ENCODE measurements at places on chromosomes 6 and 20.
A peak's percentile ranks its signal among the peaks of the same experiment; 100 is the strongest.

- no peak for DNase-seq
These were observed 41.7 kb downstream of the PLAGL1 start for GRCh38 chr6:143966312-143966711.

GRCh38 chr6:699319-699718, 6.4 kb upstream of the EXOC2 start:
- DNase-seq: no peak

GRCh38 chr6:106629859-106630163, 433 bp downstream of the QRSL1 start:
- DNase-seq: no peak

DNA sequence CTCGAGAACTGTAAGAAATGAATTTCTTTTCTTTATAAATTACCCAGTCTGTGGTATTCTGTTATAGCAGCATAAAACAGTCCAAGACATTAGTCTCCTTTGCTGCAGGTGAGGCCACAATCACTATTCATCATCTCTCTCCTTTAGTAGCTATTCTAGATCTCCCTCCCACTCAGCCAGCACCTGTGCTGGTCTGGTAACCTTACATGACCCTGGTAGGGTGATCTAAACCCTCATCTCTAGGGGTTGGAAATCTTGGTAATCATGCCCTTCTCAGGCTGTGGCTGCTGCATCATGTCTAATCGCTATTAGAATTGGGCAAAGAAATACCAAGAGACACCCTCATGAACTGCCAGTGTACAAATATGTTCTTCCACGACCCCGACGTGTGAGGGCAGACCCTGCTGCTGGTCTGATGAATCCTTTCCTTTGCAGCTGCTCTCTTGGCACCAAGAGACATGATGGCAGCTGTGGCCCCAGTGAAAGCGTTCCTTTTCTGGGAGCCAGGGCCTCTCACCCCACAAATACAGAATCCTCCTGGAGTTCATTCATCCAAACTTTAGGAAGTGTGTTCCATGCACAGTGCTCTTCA, 23.0 kb upstream of the IGF2R start:
- no peak for DNase-seq

DNA sequence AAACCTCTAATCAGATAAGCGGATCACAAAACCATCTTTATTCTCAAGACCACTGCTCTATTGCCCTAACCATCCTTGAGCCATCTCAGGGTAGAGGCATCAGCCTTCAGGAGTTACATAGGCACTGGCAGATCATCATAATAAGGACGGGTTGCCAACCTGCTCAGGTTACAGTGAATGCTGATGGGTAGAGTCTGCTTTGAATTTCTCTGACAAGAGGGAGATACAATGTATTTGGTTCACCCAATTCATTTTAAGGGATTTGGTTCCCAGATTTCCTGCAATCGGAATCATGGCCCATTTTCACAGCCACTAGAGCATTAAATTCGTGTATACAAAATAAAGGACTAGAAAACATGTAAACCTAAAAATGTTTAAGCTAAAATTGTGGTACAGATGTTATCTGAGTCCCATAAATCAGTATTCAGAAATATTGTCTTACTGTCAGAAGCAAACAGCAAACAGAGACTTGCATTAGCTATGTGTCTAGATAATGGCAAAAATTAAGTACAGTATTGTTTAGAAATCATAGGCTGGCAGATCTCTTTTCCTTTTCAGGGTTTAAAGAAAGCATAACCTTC, 41.9 kb upstream of the TMEM170B start:
- DNase-seq: no peak

DNA sequence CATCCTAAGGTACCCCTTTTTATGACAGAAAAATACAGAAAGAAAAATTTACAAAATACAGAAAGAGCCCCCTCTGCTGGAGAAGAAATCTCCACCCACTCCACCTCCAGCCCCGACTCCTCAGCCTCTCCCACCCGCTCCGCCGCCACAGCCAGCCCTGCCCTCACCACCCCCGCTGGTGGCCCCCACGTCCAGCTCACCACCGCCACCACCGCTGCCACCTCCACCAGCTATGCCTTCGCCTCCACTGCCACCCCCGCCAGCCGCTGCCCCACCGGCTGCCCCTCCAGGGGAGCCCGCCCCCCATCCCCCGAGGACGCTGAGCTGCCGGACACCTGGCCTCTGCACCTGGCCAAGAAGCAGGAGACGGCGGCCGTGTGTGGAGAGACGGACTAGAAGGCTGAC, 17.7 kb downstream of the WFDC2 start:
- DNase-seq: no peak

GRCh38 chr6:48525849-48526248, 414.9 kb upstream of the PTCHD4 start:
- no peak for DNase-seq

- DNase-seq: no peak
These were observed 549.3 kb downstream of the PRKN start for GRCh38 chr6:162178266-162178665.

DNA sequence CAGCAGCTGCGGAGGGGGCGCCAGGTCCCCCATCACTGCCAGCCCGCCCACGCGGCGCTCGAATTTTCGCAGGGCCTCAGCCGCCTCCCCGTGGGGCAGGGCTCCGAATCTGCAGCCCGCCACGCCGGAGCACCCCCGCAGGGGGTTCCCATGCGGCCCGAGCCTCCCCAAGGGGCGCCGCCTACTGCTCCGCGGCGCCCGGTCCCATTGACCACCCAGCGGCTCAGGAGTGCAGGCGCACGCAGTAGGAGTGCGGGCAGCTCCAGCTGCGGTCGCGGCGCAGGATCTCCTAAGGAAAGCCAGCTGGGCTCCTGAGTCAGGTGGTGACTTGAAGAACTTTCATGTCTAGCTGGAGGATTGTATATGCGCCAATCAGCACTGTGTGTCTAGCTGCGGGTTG, 155.3 kb upstream of the RREB1 start:
- no peak for DNase-seq

- no peak for DNase-seq
These were observed 3.0 kb upstream of the CCR6 start for GRCh38 chr6:167119670-167120582.

DNA sequence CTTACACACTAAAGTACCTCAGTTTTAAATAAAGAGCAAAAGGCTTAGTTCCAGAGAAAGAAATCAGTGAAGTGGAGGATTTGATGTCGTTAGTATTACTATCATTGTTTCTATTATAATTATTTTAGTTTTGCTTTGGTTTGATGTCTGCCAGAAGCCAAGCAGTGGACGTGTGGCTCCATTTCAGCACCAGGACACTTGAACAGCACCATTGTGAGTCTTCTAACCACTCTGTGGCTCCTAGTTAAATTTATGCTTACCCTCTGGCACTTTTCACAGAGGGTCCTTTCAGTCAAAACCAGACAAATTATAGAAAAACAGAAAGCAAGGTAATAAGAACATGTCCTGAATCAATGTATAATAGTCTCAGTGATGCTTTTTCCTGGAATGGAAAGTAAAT, 3.4 kb downstream of the COL9A1 start:
- DNase-seq: no peak

DNA sequence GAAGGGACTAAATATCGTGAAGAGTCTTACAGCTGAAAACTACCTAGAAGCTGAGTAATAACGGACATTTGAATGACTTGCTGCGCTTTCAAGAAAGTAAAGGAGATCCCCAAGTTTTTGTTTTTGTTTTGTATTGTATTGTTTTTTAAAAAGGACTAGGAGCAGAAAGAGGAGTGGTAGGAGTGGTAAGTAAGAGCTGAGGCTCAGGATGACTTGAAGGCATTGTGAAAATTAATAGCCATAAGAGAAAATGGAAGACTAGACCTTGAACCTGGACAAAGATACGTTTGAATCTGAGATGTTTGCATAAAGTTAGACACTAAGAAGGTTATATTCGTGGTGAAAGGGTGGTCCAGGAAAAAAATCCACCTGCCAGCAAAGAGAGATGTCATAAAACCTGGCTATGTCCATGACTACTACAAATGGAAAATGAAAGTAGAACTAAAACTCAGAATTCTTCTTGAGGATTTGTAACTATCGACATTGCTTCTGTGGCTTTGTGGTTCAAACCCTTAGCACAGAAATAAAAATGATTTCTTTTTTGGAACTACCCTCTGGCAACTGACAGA, 824.8 kb upstream of the FLRT3 start:
- no peak for DNase-seq

DNA sequence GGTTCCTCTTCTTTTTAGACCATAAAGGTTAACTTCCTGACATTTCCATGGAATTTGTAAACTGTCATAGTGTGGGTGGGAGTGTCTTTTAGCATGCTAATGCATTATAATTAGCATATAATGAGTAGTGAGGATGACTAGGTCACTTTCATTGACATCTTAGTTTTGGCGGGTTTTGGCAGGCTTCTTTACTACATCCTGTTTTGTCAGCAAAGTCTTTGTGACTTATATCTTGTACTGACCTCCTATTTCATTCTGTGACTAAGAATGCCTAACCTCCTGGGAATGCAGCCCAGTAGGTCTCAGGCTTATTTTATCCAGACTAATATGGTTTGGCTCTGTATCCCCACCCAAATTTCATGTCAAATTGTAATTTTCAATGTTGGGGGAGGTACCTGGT, 149.6 kb upstream of the SYNCRIP start:
- DNase-seq: no peak

DNA sequence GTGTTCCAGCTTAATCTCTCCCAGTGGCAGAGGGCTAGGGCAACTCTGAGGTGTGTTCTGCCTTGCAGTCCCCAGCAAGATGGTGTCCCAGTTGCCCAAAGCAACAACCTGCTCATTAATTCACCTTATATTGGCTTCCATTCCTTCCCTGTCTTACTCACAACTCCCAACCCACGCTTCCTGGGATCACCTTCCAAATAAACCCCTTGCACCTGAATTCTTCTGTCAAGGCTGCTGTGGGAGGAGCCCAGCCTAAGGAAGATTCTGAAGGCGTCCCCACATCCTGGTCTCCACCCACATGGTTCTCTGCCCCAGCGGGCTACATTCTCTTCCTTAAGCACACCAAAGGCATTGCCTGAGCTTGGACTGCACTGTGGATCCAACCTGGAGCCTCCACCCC, 116.6 kb upstream of the MAFB start:
- DNase-seq: no peak

DNA sequence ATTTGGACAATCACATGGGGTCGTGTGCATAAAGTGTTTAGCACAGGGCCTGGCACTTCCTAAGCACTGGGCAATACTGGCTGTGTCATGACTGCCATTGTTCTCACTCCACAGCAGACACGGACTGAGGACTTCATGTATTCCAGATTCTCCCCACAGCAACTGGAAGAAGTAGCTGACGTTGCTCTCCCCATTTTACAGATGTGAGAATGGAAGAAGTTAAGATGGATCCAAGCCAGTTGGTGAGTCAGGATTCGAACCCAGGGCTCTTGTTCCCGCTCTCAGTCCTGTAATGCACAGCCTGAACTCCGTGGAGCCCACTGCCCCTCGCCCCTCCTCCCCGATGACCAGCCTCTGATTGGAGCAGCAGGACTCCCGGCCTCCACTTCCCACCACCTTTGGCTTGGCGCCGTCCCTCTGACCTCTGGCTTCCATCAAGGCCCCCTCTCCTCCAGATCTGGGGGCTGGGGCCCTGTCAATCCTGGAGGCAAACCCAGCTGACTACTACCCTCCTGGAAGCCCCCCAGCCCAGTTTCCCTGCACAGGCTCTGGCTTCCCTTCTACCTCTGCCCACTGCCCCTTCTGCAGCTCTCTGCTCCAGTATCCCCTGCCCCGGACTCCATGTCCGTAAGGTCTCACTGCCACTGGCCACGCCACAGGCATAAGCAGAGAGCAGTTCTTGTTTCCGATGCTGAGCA, 12.7 kb downstream of the NOL4L start:
- no peak for DNase-seq

GRCh38 chr6:151166180-151166579, 73.6 kb upstream of the AKAP12 start:
- DNase-seq: no peak

DNA sequence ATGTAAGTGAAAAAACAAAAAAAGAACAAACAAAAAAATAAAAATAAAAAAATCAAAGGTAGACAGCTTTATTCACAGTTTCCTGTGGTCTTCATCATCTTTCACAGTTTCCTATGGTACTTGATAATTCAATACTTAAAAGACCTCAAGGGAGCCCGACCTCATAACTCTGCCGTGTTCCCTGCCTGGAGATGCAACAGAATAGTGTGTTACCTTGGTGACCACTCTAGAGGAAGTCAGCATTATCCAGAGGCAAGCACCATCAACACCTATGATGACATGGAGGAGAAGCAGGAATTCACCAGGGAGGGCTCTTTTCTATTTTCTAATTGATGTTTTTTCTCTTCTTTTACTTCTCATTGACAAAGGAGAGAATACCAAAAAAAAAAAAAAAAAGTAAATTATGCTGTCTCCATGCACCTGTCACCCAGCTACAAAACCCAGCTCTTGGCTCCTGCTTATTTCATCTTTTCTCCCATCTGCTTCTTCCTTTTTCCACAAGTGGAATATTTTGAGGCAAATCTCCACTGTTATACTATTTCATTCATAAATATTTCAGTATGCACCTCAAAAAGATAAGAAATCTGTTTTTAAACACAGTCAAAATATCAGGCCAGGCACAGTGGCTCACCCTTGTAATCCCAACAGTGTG, 95.8 kb upstream of the STXBP5 start:
- no peak for DNase-seq

DNA sequence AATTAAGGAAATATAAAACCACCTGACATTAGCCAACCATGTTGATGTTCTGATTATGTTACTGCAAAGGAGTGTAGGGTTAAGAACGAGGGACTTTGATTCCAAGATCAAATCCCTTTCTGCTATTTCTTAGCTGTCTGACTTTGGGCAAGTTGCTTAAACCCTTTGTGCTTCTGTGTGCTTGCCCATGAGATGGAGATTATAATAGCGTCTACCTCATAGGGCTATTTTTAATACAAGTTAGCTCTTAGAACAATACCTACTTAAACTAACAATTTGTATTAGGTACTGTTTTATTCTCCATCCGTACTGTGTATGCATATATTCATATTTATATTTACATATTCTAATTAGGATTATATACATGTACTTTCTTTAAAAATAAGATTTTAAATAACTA, 263.8 kb downstream of the ESR1 start:
- DNase-seq: no peak

- DNase-seq: no peak
These were observed 141.3 kb upstream of the PMEPA1 start for GRCh38 chr20:57851025-57851682.

- DNase-seq: no peak
These were observed 584.7 kb downstream of the RFPL4B start for GRCh38 chr6:112931832-112932231.

DNA sequence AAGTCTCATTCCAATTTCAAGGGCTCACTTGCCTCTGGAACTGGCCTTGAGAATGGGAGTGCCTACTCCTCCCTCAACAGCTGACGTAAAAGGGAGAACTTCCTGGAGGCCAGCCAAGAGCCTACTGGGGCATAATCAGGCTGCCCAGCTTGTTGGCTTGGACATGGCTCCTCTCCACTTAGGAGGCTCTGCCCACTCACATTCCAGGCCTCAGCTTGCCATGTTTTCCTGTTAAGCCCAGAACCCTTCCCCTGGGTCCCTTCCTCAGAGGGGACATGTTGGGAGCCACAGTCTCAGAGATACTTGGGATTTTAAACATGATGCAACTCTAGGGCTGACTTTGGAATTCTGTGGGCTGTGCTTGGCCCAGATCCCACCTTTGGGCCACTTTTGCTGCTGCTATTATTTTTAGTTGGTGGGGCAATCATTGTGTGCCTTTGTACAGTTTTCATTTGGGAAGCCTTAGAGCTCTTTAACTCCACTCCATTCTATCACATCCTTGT, 31.5 kb upstream of the ADTRP start:
- DNase-seq: peak; percentile 24
